ENCODE measurements at places on chromosomes 2 and 18.
A peak's percentile ranks its signal among the peaks of the same experiment; 100 is the strongest.

DNA sequence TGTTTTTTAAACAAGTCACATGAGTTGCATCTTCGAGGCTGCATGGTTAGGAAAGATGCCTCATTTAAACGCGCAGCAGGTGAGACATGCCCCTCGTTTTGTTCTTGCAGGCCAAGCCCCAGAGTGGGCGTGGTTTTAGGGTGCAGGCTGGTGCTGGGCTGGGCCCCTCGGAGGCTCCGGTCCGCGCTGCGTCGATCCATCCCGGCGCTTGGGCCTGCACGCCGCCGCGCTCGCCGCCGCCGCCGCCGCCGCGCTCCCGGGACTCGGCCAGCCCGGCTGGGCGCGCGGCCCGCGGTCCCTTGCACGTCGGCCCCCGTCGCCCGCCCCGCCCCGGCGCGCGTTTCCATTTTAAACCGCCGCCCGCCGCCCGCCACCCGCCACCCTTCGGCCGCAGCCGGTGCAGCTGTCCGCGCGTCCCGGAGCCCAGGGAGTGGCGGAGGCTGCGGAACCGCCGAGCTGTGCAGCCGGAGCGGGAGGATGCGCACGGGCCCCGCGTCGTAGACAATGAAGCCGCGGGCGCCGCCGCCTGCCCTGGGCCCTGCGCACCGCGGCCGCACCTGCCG is 175.5 kb downstream of the AGAP1 start:
- ATAC-seq = no peak

DNA sequence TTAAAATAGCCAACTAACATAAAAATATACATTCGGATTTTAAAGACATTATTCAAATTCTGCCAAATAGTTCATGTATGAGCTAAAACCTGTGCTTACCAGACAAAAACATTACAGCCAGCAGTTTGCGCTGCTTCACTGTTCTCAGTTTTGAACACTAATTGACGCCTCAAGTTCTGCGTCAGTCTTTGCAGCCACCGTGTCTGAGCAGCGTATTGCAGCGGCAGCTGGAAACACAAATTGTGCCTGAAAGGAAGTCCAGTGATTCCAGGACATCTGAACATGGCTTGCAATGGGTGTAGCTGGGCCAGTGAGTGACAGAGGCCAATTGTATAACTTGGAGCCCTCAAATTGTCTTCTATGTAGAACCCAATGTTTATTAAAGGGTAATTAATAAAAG is 267.6 kb downstream of the TFCP2L1 start:
- no peak for ATAC-seq

- ATAC-seq = no peak
Observed at GRCh38 chr2:69985688-69986087, 24.3 kb upstream of the ASPRV1 start.

GRCh38 chr18:63149302-63149587 is 170.3 kb downstream of the BCL2 start:
- ATAC-seq = no peak

- ATAC-seq = no peak
Observed at GRCh38 chr18:44135741-44136140, 544.9 kb upstream of the SETBP1 start.

DNA sequence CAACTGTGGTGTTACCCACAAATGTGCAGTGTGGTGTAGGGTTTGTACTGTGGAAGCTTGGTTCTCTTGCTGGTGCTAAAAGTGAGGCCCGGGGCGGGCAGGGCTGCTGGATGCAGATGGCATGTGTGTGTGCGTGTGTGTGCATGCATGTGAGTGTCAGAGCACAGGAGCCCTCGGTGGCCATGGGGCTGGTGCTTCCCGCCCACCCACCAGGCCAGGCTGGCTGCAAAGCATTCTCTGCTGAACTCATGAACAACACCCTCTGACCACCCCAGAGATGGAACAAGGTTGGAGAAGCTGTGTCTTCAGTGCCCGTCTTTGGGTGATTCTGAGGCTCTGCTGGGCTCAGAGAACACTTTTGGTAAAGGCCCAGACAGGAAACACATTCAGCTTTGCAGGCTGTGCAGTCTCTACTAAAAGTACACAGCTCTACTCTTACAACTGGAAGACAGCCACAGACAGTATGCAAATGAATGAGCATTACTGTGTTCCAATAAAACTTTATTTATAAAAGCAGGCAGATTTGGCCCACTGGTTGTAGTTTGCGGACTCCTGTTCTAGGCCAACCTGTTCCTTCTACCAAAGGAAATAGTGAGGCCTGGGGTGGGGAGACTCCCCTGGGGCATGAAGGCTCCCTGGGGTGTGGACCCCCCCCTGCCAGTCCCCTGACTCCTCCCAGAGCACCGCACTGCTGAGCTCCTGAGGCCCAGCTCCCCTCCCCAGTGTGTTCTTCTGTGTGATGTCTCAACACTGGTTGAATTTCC is 225.3 kb upstream of the HDAC4 start:
- no peak for ATAC-seq

DNA sequence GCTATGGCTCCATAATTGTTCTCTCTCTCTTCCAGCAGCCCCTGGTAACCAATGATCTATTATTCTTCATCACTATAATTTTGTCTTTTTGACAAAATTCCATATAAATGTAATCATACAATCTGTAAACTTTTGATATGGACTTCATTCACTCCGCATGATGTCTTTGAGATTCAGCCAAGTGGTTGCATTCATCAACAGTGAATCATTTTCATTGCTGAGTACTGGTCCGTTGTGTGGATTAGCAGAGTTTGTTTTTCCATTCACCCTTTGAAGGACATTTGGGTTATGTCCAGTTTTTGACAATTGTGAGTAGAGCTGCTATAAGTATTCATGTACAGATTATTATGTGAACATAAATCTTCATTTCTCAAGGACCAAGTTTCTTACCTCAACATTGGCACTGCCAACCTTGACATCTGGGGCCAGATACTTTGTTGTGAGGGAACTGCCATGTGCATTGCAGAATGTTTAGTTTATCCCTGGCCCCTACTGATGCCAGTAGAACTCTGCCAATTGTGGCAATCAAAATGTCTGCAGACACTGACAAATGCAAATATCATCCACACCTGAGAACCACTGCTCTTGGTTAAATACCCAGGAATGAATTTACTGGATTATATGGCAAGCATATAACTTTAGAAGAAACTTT is 48.4 kb upstream of the BCL2L11 start:
- no peak for ATAC-seq

DNA sequence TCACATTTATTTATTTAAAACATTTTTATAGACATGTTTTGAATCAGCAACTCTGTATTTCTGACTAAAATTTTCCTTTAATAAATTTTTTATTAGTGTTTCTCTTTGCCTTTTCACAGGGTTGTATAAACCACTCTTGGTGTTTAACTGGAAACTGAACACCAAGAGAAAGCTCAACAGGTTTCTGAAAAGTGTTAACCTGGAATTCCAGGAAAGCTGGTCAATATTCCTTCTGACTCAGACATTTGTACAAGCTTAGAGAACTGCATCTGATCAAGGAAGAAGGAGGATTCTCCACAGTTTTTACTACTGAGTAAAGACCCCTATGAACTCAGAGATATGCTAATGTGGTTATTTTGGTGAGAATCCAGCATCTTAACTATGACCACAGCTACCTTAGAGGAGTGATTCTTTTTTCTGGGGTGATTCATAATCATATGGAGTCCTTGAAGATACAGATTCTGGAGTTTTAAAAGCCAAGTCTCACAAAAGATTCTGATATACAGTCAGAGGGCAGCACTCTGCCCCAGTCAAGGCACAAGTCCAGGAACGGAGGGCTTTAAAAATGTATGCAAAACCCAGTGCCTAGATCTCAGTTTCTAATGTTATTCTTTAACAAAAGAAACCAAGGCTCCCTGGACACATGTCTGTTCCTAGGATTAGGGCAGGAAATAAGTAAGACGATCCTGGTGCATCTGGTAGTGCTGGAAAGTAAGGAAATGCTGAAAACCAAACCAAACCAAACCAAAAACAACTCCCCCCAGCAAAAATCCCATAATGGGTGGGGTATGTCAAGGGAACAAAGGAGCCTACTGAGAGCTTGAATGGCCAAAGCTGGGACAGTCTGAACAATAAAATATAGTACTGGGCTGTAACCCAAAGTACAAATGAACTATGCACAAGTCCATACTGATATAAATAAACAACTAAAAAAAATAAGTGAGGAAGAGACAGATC is 85.1 kb upstream of the FZD5 start:
- no peak for ATAC-seq

GRCh38 chr2:144832048-144832447 is 312.1 kb upstream of the ZEB2 start:
- no peak for ATAC-seq

DNA sequence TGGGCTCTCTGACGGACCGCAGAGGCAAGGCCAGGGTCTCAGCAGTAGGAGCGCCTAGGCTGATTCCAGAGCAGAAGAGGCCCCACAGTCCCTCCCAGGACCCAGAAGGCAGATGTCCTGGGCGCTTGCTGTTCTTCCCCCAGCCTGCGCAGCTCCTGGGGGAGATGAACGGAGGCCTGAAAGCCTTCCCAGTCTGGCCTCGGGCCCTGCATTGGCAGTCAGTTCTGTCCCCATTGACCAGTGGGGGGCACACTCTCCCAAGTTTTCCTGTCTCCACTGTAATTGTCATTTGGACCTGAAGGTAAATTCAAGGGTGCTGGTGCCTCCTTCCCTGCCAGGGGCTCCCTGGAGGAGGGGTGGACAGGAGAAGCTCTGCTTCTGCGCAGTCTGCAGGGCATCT is 345.7 kb downstream of the CYP26B1 start:
- no peak for ATAC-seq

DNA sequence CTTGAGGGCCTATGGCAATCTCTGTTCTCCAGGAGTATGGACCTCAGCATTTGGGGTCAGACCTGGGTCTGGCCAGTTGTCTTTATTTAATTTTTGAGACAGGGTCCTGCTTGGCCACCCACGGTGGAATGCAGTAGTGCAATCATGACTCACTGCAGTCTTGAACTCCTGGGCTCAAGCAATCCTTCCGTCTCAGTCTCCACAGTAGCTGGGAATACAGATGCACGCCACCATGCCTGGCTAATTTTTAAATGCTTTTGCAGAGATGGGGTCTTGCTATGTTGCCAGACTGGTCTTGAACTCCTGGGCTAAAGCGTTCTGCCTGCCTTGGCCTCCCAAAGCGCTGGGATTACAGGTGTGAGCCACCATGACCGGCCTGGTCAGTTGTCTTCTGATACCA is 46.4 kb upstream of the INHBB start:
- ATAC-seq = no peak

- no peak for ATAC-seq
Observed at GRCh38 chr2:62254424-62255266, 58.7 kb downstream of the B3GNT2 start.

GRCh38 chr2:88600038-88600465 is 27.2 kb downstream of the EIF2AK3 start:
- ATAC-seq = peak; percentile 100

DNA sequence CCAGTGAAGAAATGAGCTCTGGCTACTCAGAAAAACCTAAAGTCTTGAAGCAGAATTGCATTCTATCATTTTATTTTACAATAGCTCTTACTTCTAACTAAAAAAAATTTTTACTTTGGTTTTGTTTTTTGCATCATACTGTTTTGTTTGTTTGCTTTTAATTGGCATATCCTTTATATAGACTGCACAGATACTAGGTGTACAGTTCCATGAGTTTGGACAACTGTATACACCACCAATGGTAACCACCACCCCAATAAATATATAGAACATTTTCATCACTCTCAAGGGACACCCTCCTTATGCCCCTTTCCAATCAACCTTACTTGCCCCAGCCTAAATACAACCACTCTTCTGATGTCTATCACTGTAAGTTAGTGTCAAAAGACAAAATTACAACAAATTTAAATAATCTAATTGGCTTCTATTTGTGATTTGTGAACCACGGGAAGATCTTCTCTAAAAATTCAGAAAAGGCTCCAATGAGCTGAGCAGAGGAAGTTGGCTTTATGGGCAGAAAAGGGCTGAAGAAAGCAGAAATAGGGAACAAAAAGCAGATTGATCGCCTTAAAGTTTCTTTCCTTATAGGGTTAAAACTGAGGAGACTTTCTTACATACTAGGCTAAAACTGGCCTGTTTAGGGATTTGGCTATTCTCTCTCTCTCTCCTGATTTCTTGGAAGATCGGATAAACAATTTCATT is 22.2 kb upstream of the SOS1 start:
- no peak for ATAC-seq

- peak; percentile 44 for ATAC-seq
Observed at GRCh38 chr2:70785137-70785911, 5.1 kb downstream of the FIGLA start.

GRCh38 chr2:200091126-200091525 is 135.7 kb downstream of the MAIP1 start:
- ATAC-seq = no peak

DNA sequence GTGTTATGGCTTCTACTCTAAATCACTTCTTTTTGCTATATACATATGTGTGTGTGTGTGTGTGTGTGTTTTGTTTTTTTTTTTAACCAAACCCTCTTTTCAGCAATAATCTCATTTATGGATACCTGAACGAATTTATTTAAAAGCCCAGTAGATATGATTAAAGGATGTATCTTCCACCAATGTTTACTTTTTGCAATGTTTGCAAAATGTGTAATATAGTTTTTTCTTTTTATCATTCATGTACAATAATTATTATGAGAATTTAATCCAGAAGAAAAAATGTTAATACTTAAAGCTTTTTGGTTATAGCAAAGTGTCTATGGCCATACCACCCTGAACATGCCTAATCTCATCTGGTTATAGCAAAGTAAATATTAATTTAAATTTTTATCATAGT is 1.6 kb upstream of the CNDP2 start:
- ATAC-seq = no peak

- no peak for ATAC-seq
Observed at GRCh38 chr2:134079373-134079772, 174.5 kb upstream of the MGAT5 start.

GRCh38 chr2:68290901-68291300 is 28.8 kb downstream of the CNRIP1 start:
- ATAC-seq = no peak

- no peak for ATAC-seq
Observed at GRCh38 chr2:12287220-12287751, 429.4 kb upstream of the TRIB2 start.

GRCh38 chr2:124091721-124092120 is 66.6 kb downstream of the CNTNAP5 start:
- ATAC-seq = no peak

DNA sequence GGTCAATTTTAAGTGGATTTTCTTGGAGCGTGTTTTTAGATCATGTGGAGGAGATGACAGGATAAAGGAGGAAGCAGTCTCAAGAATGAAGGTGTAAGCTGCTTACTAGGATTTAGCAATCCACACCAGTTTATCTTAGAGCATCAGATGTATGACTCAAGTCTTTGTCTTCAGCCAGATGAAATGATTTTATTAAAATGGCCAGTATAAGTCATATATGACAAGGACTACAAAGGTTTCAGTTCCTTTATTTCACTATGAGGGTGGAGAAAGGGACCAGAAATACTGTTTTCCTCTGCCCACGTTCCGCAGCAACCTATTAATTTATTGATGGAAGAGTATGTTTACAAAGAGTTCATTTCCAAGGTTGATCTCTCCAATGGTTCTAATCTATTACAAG is 970.5 kb upstream of the SLC39A10 start:
- no peak for ATAC-seq
